Left renal cortex interstitium (tissue), 4 donors: ENCODE measurements at places on chromosomes 3 and 15.

- DNase-seq, result peak; percentile 48
Measured at GRCh38 chr15:71448688-71449114, 333.4 kb downstream of the THSD4 start.

DNA sequence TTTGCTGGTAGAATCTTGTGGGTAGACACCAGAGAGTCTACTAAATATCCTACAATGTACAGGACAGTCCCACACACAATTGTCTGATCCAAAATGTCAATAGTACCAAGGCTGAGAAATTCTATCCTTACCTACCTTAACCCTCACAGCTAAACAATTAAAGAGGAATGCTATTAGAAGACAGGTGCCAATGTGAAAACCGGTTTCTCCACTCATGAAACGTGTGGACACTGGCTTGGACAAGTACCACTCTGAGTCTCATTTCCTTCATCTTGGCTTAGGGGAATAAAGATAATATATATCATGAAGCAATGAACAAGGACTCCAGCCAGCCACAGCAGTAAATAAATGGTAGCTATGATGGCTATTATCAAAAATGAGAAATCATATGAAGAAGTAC lies 90.2 kb downstream of the RFTN1 start:
- no peak for DNase-seq

DNA sequence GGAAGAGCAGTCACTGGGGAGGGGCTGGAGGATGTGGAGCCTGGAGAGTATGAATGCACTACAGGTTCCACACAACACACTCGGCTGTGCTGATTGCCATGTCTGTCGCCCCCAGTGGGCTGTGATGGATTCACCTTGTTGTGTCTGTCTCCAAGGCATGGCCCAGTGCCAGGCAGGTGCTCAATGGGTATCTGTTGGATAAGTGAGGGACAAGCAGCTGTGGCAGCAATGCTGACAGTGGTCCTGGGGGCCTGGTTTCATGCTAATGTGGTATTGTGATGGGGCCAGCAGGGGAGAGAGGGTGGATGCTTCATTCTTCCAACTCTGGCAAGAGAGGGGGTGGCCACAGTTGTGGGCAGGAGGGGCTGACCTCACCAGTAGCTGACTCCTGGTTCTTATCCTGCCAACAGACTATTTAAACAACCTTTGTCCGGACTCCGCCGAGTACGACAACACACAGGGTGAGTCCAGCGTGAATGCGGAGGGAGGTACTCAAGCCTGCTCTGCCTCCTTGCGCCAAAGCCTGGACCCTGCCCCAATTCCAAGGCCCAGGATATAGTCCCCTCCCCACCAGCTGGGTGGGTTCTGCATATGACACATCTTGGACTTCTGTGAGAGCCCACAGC lies 47.3 kb upstream of the NR2C2 start:
- no peak for DNase-seq

GRCh38 chr3:162213956-162214355 lies 717.3 kb downstream of the OTOL1 start:
- no peak for DNase-seq

- no peak for DNase-seq
Measured at GRCh38 chr3:24521420-24522145, 26.9 kb upstream of the THRB start.

DNA sequence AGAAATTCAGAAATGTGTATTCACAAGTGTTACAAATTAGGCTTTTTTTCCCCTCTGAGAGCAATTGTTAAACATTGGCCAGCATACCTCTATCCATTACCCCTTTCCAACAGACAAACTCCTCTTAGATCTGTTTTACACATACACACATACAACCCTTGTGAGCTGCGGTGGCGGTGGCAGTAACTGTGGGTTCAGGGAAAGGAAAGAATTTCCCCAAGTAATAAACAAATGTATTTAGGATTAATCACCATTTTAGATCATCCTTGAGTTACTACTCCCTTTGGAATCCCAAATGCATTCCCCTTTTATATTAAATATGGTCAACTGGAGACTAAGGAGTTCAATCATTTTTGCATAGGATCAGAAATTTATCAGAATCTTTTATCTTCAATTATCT lies 667.0 kb downstream of the FHIT start:
- DNase-seq, result no peak

GRCh38 chr3:129371041-129371826 lies 57.2 kb downstream of the EFCAB12 start:
- no peak for DNase-seq

DNA sequence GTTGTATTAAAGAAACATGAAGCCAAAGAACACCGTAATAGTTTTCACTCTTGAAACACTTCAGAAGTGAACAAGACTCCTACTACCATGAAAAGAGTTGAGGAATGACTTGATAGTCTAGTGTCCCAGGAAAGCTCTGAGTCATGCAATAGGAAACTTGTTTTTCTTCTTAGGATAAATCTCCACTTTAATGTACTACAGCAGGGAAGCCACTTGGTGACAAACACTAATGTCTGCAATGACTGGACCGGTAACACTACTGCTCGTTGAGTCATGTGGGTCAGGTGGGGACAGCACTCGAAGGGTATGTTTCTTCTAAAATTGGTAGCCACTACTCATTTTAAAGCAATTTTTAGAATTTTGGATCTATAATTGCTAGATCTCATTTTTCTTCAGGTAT lies 291.7 kb upstream of the CNTN3 start:
- no peak for DNase-seq

- no peak for DNase-seq
Measured at GRCh38 chr15:34043391-34043790, 4.4 kb upstream of the AVEN start.

- no peak for DNase-seq
Measured at GRCh38 chr3:53114412-53115074, 15.7 kb downstream of the RFT1 start.

GRCh38 chr3:29279286-29279685 lies 1.6 kb upstream of the RBMS3 start:
- DNase-seq, result no peak

GRCh38 chr15:44094781-44095180 lies 100.3 kb downstream of the FRMD5 start:
- no peak for DNase-seq

GRCh38 chr3:124831628-124832199 lies 55.5 kb downstream of the ITGB5 start:
- no peak for DNase-seq

GRCh38 chr3:154301561-154301960 lies 22.7 kb downstream of the DHX36 start:
- no peak for DNase-seq

GRCh38 chr3:171195686-171196085 lies 169.2 kb upstream of the SLC2A2 start:
- no peak for DNase-seq

DNA sequence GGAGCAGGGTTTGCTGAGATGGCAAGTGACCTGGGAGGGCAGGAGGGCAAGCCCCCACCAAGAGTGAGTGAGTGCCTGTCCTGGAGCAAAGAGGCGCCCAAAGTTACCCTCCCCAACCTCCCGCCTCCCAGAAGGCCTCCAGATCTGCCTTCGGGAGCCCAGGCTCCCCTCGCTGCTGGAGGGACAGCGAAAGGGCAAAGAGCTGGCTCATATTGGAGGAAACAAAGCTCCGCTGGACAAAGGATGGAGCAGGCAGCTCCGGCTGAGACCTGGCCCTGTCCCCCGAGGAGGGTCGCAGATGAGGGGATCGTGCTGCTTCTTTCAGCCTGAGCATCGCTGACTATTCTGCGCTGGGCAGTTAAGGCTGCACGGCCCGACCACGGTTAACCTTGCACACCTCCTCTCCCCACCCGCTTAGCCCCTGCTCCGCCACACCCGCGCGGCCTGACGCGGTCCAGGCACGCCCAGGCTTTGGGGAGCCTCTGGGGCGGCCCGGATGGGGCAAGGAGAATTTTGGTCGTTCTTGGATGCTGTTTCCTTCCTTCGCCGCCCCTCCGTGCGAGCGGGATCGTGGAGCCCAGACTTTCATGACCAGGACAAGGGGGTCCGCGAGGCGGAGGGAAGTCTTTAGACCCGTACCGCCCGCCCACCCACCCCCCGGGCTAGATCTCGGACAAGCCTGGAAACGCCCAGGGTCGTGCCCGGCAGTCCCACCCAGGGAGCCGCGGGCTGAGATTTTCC lies 651 bp downstream of the PLCD1 start:
- DNase-seq, result no peak

GRCh38 chr15:92617549-92618520 lies 37.7 kb downstream of the FAM174B start:
- DNase-seq, result no peak

DNA sequence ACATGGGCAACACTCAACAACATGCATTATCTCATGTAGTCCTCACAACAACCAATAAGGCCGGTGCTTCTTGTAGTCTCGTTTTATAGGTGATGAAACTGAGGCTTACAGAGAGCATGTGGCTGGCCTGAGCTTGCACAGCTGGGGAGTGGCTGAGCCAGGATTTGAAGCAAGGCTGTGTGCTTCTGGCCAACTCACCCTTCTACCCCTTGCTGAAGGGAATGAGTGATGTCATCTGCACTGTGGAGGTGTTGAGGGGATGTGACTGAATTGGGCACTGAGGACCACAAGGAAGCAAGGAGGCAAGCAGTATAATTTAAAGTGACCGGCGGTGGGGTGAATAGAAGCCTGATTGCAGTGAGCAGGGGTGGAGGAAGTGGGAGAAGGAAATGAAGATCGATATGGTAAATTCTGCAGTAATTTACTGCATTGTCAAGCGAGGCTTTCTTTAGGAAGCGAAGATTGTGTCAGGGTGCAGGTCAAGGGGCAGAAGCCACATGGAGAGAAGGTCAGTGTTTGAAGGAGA lies 62.3 kb downstream of the MINAR1 start:
- DNase-seq, result no peak

- no peak for DNase-seq
Measured at GRCh38 chr15:43529141-43529540, 11.7 kb downstream of the MAP1A start.

DNA sequence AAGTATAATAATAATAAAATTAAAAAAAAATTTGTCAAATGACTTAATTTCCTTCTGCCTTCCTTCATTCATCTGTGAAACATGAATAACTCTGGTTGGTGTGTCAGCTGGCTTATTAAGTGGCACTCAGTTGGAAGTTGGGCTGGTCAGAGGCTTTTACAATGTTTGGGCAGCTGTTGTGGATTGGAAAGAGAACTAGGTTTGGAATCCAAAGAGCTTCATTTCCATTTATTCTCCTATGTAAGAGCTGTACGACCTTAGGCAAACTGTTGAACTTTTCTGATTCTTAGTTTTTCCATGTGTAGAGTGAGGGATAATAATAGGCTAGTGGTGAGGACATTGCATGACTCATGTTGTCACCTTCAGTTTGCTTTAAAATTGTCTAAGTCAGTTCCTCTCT lies 606.7 kb downstream of the PDCD6IP start:
- DNase-seq, result no peak

DNA sequence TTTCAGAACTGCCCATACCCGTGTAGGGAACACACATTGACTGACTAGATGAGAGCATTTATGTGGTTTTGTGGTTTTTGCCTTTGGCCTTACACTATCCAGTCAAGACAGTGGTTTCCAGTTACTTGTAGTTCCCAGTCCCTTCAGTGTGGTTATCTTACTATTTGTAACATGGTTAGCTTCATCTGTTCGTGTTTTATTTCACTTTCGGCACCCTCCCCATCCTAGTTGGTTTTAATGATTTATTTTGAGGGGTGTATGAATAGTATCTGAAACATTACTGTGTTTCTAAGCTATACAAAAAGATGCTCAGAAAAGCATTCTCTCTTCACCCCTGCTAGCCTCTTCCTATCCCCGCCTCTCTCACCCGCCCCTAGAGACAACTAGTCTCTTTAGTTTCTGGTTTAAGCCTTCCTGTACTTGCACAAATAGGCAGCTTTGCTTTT lies 14.1 kb downstream of the LYSMD4 start:
- no peak for DNase-seq

GRCh38 chr15:98653686-98654085 lies 5.3 kb downstream of the IGF1R start:
- DNase-seq, result no peak

DNA sequence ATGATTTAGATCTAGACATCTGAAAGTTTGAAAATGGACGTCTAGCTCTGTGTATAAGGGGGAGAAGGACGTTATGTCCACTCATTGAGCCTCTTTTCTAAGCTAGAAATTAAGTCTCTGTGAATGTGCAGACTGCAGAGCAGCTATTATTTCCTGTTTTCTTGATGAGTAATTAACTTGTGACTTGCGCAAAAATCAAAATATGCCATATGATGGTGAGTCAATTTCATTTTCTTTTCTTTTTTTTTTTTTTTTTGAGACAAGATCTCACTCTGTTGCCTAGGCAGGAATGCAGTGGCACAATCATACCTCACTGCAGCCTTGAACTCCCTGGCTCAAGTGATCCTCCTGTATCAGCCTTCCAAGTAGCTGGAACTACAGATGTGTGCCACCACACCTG lies 14.1 kb downstream of the LACTB start:
- no peak for DNase-seq

DNA sequence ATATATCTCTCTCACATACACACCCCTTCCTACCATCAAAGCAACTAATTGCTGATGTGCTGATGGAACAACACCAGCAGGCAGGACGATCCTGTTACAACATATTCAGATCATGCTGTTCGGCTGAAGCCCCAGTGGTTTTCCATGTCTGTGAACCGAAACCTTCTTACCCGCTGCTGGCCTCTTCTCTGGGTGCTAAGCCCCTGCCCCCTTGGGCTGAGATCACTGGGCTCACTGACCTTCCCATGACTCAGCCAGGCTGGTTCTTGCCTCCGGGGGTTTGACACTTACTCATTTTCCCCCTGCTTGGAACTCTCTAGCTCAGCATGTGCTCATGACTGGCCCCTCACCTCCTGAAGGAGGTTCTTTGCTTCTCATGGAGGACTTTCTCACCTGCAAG lies 122.0 kb upstream of the RGMA start:
- no peak for DNase-seq

GRCh38 chr3:149717391-149718056 lies 34.8 kb downstream of the COMMD2 start:
- DNase-seq, result peak; percentile 49

- DNase-seq, result no peak
Measured at GRCh38 chr3:9079676-9080075, 116.4 kb upstream of the RAD18 start.

GRCh38 chr15:35522061-35522460 lies 23.9 kb downstream of the DPH6 start:
- DNase-seq, result no peak

DNA sequence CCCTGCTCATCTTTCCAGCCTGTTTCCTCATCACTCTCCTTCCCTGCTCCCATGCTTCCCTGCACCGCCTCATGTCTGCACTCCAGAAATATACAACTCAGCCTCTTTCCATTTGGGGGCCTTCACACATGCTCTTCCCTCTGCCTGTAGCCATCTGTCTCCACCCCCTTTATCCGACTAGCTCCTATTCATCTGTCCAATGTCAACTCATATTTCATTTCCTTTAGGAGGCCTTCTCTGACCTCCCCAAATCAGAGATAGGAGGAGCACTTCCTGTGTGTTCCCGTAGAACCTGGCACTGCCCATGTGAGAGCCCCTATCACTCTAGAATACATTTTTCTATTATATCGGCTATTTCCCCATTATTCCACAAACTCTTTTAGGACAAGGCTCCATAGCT lies 10.6 kb downstream of the ATP8B4 start:
- DNase-seq, result no peak

DNA sequence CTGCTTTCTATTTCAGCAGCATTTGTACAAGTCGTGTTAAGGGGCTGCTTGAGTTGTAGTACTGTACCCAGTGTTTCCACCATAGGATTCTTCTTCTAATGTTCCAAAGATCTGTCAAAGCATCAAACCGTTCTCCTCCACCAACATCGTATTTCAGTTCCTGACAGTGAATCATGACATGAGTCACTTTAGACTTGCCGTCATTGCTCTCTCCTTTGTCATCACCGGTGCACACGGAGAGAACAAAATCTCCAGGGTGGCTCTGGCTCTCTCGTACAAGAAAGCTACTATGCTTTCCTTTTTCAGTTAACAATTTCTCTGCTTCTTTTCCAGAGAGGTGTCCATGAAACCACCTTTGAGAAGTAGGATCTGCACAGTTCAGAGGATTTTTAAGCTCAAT lies 270.9 kb upstream of the CCDC54 start:
- no peak for DNase-seq
